Activated CD8-positive, alpha-beta memory T cell treated with anti-CD3 and anti-CD28 coated beads for 1 hour (primary cell): ENCODE measurements at places on chromosomes 2 and 18.

DNA sequence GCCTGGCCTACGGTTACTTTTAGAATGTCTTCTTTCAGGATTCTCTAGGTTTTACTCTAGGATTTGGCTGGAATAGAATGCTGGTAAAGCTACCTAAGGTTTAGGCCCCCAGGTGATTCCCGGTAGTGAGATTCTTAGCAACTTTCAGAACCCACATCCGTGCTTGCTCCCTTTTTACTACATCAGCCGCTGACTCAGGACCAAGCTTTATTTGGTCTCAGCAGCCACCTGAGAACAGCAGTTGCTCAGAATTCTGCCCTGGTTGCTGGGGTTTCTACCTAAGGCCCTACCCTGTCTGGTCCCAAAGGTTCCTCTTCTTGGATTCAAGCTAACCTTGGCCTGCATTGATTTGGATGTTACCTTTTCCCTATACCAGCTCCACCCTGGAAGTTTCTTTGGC lies 36.1 kb upstream of the NDUFV2 start:
- no peak for DNase-seq

- no peak for DNase-seq
Measured at GRCh38 chr2:96501886-96502810, 3.0 kb downstream of the NEURL3 start.

- DNase-seq = no peak
Measured at GRCh38 chr18:78722929-78723710, 256.5 kb upstream of the SALL3 start.

DNA sequence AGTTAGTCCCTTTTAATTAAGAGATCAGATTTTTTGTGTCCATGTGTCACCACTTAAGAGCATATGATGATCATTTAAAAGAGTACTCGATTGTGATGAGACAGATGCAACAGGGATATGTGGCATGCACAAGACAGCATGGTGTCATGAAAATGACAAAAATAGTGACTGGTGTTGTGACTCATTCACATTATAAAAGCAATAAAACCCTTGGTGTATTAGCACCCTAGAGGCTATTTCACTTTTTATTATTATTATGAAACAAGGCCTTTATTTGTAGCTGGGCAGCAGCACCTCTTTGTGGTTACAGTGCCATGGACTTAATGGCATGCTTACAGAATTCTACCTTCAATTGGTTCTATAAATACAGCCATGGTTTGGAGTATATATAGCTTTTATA lies 1296.0 kb upstream of the ZEB2 start:
- DNase-seq = no peak

DNA sequence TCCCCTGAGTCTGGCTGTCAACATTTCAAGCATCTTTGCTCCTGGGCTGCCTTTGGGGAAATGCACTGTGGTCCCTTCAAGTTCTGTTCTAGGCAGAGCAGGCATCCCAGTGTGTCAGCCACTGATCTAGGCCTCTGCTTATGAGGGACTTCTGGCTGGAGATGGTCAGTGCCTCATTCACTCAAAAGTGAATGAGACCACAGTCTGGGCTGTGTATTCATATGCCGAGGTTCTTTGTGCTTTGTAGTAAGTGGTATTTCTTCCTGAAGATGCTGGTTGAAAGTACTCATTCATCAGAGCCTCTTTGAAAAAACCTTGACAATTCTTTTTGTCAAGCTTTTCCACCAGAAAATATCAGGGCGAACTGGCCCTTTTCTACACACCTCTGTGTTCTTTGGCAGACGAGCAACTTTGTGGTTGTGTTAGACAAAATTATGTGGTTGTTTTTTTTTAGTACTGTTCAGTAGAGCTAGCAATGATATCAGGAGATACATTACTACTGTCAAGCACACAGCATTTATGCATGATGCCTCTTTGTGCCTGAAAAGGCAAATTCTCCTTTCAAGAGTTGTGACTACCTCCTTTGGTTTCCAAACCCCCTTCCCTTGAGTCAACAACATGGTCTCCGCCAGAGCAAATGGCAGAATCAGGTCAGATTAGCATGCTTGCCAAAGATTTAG lies 510.9 kb upstream of the NRP2 start:
- no peak for DNase-seq

DNA sequence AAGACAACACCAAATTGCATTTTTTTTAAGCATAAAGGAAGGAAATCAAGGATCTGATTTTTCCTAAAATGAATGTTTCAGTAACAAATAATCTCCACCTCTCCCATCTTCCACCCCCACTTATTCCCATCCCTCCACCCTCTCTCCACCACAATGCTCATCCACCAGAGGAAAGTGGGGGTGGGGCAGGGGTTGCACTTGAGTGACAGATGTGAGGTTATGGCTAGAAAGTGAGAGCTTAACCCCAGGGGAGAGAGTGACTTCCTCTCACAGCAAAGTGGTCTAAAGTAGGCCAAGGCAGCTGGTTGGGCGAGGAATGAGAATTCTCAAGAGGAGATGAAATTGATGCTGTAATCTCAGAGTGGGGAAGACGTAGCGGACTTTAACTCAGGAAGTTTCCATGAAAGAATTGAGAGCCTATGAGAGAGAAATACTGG lies 104.7 kb downstream of the HNRNPLL start:
- DNase-seq = no peak

GRCh38 chr2:15494877-15495276 lies 66.3 kb downstream of the NBAS start:
- DNase-seq = no peak

DNA sequence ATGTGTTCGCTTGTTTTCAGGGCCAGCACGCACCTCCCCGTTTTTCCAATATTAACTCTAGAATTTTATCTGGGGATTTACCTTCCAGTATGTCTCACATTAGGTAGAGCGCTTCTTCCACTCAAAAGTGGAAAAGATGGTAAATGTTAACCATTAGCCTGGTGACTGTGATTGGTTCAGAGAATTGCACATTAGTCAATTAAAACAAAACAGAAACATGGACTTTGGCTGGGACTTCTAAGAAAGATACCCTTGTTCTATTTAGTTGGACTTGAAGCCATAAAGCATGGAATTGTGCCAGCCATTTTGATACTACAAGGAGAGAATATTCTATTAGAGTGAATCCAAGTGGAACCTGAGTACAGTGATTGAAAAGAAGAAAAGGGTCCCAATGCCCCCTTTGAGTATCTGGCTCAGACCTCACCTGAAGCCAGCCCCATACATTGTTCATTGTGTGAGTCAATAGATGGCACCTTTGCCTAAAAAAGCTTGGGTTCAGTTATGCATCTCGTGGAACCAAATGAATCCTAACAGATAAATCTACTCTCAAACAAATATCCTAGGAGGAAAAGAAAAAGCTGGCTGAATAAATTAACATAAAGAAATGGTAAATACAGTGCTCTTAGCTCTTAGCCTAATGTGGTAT lies 354.3 kb downstream of the IRS1 start:
- DNase-seq = no peak

DNA sequence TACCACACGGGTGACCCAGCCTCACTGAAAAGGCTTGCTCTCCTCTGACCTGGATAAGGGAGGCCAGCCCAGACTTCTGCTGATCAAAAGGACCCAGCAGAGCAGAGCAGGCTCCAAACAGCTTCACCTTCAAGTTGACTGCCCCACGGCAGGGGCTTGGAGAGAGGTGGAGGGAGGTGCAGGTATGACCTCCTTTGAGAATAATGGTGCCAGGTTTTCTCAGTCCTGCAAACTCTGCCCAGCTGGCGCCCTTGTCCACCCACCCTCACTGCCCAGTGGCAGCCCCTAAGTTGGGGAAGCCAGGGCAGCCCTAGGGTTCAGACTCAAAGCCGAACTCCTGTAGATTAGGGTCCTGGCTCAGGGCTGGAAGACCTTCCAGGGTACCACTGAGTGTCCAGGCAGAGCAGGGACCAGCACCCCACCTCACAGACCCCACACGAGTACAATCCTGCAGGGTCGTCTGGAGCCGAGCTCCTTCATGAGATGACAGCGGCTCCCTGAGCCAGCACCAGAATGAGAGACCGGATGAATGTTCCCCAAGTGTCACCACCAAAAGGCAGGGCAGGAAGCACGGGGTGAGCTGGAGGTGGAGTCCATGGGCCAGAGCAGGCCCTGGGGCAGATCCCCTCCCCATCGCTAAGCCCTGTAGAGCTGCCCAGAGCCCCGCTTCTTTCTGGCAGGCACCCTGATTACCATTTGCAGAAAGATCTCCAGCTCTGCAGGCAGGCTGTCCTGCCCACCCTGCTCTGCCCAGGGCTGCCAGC lies 3.6 kb upstream of the GPC1 start:
- no peak for DNase-seq

DNA sequence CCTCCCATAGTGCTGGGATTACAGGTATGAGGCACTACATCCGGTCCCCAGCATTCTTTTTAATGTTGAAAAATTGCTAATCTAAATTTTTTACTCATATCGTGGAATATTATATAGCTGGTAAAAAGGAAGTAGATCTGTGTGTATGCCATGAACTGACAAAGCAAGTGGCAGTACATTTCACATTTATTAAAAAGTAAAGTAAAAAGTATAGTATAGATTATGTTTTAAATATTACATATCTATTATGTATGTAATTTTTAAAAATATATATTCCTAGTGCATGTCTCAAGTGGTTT lies 25.1 kb downstream of the PLEKHB2 start:
- no peak for DNase-seq

DNA sequence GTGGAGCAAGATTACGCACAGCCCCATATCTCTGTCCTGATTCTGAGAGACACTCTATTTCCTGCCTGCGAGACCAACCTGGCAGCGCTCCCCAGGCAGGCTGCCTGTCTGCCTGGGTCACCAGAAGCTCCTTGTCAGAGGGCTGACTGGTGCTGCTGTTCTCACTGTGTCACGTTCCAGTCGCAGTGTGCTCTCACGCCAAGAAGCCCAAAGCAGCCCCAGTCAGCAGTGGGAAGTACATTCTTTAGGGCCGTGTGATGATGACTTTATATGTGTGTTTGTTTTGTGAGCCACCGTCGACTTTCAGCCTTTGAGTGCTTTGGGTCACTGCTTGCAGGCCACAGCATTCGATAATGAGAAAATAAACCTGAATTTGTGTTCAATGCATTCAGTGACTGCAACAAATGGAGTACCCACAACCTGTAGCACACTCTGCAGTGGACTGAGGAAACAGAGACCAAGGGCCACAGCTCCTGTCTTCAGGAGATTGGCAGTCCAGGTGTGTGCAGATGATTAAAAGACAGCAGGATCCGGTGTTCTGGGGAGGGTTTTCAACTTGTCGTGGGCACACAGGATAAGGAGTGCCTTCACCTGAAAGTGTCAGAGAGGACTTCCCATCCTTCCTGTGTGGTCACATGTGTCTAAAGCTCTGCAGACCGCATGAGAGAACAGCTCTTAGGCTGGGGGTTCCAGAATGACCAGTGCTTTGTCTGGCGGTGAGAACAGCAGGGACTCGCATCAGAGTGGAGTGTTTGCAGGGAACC lies 4.8 kb downstream of the TNFRSF11A start:
- no peak for DNase-seq

- DNase-seq = no peak
Measured at GRCh38 chr2:149084924-149085795, 46.7 kb downstream of the LYPD6B start.

- no peak for DNase-seq
Measured at GRCh38 chr2:236588932-236589592, 19.4 kb downstream of the ACKR3 start.

DNA sequence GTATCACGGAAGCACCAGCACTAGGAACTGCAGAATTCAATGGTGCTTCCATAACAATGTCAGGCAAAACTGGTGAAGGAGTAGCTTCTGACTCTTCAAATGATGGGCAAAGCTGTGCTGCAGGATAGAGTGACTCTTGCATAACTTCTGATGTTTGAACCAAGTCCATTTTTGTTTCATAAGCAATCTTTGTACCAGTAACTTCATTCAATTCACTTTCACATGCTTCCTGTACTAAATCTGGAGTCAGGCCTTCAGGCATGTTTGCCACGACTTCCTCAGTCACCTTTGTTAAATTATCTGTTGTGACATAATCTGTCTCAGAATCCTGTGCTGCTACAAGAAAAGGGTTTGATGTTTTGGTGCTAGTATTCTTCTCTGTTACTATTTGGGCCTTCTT lies 24.0 kb downstream of the RTN4 start:
- DNase-seq = no peak

GRCh38 chr2:100140582-100140981 lies 1.8 kb downstream of the AFF3 start:
- DNase-seq = no peak

GRCh38 chr2:191636235-191636543 lies 41.7 kb upstream of the NABP1 start:
- DNase-seq = no peak

DNA sequence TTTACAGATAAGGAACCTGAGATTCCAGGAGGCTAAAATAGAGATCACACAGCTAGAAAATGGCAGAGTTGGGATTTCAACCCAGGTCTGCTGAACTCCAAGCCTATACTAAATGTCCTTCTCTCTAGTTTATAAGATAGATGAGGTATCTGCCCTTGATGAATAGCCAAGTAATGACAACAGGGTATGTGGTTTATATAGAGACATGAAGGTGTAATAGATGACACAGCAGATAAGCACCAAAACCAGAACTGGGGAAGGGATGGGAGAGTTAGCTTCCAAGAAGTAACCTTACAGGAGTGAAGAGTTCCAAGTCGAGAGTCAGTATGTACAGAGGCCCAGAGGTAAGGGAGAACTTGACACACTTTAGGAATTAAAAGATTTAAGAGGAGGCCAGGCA lies 104.7 kb upstream of the UBXN4 start:
- no peak for DNase-seq

DNA sequence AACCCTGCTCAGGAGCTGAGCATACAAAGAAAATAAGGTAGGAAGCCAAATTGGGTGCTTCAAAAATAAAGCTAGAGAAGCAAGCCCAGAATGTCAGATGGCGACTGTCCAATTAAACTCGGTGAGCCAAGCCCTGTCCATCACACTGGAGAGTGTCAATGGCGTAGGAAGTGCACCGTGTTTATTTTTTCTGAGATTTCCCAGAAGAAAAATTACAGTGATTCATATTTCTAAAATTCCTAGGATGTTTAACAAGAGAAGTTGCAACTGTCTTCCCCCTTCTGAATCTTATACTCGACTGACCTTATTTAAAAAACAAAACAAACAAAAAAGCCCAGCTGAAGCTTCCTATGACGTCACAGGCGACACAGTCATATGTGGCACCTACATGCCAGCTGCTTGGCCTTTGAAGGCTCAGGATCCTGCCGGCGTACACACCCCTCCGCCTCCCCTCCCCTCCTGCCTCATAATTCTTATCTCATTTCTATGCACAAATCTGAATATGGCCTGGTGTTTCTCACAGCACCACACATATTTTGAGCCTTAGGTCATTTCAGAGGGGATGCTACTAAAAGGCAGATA lies 60.8 kb downstream of the MBP start:
- DNase-seq = no peak

- DNase-seq = no peak
Measured at GRCh38 chr18:58831606-58832005, 33.1 kb upstream of the ZNF532 start.

DNA sequence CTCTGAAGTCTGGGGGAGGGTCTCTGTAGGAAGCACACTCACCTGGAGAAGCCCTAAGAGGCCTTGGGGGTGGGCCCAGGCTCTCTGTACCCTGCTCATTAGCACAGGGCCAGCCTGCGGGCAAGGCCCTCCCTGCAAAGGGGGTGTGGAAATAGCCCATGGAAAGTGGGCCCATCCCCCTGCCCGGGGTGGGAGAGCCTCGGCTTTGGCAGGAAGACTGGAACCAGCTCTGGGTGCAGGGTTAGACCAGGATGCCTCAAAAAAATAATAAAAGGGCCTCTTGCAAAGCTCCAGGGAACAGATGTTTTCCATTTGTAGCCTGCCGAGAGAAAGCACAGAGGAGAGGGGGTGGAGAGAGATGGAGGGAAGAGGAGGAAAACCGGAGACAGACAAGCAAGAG lies 98.7 kb downstream of the STPG4 start:
- no peak for DNase-seq

- DNase-seq = no peak
Measured at GRCh38 chr18:58396966-58397365, 231.9 kb downstream of the ALPK2 start.
